ENCODE measurements at places on chromosomes 2 and 18. TPM values are rescaled to one million over a fixed set of nuclear protein-coding genes. Genes with fewer than 3 reads are reported as not detected.

The ZNF516 gene
- total RNA-seq, result 32.5 TPM

The ACMSD gene
- total RNA-seq, result not detected

DNA sequence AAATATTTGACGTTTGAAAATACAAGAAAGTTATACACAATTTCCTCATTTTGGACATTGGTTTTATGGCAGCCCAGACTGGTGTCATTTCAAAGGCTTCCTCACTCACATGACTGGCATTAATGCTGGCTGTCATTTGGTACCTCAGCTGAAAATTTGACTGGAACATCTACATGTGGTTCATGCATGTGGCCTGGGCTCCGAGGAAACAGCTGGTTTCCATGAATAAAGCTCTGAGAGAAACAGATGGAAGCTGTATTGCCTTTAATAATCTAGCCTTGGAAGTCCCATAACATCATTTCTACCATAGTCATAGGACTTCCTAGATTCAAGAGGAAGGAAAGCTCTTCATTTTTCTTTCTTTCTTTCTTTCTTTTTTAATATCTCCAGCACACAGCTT, 42.9 kb upstream of the RIT2 start:
- no peak overlapping the region for H3K27ac ChIP-seq
- H3K4me3 ChIP-seq, result no peak overlapping the region
- DNase-seq, result no peak
- H3K27me3 ChIP-seq, result no peaks in the 10 kb centered on the region
- no peaks in the 10 kb centered on the region for H3K4me1 ChIP-seq
- H3K36me3 ChIP-seq, result no peaks in the 10 kb centered on the region

The FEV gene
- not detected for total RNA-seq

- no peak for DNase-seq
- no peaks in the 10 kb centered on the region for H3K36me3 ChIP-seq
- H3K4me3 ChIP-seq, result no peak overlapping the region
Measured at GRCh38 chr2:17557596-17557995, 17.1 kb downstream of the VSNL1 start.

DNA sequence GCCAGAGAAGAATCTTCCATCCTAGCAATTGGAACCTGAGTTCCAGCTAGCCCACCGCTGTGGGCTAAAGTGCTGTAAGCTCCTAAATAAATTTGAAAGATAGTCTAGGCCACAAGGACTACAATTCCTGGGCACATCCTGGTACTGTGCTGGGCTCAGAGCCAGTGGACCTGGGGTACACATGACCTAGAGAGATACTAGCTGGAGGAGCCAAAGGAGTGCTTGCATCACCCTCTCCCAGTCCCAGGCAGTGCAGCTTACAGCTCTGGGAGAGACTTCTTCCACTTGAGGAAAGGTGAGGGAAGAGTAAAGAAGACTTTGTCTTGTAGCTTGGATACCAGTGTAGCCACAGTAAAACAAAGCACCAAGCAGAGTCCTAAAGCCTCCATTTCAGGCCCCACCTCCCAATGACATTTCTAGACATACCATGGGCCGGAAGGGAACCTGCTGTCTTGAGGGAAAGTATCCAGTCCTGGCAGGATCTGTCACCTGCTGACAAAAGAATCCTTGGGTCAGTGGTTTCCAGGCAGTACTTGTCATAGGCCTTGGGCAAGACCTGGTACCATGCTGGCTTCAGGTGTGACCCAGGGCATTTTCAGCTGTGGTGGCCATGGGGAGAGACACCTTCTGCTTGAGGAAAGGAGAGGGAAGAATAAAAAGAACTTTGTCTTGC, 89.5 kb downstream of the TMEM185B start:
- no peaks in the 10 kb centered on the region for H3K4me1 ChIP-seq
- no peaks in the 10 kb centered on the region for H3K27me3 ChIP-seq

DNA sequence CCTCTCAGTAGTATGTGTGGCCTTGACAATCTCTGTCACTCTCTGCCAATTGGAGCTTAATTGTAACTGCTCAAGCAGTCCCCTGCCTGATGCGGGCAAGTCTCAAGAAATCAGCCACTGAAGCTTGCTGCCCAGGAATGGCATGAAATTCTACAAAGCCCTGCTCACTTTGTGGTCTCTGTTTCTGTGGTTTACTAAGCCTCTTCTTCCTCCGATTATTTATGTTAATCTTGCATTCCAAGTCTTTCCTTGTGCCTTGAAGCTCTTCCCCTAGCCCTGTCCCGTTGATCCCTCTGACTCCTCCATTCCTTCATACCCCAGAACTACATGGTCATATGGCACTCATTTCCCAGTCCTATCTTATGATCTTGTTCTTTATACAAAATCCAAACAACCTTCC, 489.3 kb upstream of the CHST9 start:
- H3K36me3 ChIP-seq, result no peaks in the 10 kb centered on the region
- DNase-seq, result no peak
- no peak overlapping the region for H3K27ac ChIP-seq

The EPB41L3 gene
- 77.2 TPM for total RNA-seq

DNA sequence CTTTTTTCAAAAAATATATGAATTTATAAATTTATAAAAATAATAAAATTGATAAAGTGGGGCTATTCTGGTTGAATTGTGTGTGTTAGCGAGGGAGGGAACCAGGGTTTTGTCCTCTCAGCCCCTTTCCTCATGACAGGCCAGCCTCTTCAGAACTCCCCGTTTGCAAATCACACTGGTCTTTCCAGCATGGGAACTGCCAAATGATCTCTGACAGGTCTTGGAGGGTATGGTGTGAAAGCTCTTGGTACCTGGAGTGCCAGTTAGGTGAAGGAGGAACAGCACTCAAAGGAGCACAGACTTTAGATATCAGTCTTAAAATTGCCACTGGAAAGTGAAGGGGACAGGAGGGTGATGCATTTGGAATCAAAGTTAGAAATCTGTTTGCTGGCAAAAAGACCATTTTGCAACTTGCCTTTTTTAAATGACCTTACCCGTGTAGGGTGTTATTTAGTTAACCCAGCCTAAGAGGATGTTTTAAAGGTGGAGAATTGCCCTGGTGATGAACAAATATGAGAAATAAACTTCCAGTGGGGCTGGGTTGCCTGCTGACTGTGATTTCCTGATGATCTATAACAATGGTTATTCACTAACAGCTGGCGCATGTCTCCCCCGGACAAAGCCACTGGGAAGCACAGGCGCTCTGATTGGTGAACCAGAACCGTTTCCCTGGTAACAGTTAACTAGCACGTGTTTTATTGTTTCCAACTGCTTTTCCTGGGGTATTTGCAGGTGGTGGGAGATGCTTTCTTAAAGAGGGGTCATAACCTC, 85.3 kb upstream of the EFEMP1 start:
- H3K27ac ChIP-seq, result no peak overlapping the region
- no peak overlapping the region for H3K4me3 ChIP-seq
- H3K36me3 ChIP-seq, result no peaks in the 10 kb centered on the region
- no peak for DNase-seq
- peaks cover 7% of the 10 kb centered on the region for H3K4me1 ChIP-seq

The ANTXR1 gene
- 76.4 TPM for total RNA-seq

DNA sequence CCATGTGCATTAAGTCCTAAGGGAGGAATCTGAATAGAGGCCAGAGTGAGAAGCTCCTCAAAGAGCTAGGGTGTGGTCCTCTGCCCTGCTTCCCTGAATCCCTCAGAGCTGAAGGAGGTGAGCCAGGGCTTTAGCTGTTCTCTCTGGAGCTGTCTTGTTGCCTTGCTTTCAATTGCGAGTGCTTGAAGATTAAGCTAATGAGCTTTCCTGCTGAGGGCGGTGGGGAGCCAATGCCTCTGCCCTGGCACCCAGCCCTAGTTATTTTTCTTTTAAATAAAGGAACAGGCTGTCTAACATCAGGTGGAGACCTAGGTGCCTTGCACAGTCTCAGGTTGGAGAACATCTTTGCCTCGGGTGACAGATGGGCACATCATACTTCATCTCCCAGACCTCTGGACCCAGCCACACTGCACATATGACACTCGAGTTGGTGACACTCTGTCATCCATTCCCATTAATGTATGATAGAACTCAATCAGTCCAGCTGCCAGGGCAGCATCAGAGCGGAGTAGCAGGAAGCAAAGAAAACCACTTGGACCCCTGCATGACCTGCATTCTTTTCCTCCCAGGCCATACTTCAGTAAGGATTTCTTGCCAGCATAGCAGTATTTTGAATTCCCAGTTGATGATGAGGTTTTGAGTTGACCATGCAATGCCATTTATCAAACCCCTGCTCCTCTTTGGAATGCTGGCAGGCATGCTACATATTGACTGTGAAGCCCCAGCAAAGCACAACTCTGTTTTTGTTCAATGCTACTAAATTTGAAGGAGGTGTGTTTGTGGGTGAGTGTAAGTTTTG, 292.7 kb downstream of the RNF144A start:
- no peak overlapping the region for H3K4me3 ChIP-seq
- H3K27me3 ChIP-seq, result no peaks in the 10 kb centered on the region
- no peaks in the 10 kb centered on the region for H3K36me3 ChIP-seq
- H3K27ac ChIP-seq, result no peak overlapping the region
- H3K4me1 ChIP-seq, result no peaks in the 10 kb centered on the region
- no peak for DNase-seq

DNA sequence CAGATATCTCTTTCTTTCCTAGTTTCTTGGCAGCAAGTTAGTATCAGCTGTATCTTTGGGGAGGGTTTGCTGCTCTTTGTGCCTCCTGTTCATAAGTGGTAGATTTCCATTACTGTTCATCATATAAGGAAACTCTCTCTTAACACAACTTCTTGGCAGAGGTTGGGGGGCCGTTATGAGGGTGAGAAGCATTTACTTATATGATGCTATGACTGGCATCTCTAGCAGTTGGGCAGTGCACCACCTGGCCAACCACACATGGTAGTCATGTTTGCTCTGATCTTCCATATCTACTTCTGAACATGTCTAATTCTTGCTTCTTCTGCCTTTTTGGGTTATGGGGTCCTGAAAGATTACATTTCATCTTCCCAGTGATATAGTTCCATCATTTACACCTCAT, 282.2 kb downstream of the CYRIA start:
- no peaks in the 10 kb centered on the region for H3K36me3 ChIP-seq
- H3K4me1 ChIP-seq, result no peaks in the 10 kb centered on the region
- H3K27me3 ChIP-seq, result no peaks in the 10 kb centered on the region
- no peak overlapping the region for H3K27ac ChIP-seq

The MTCL1 gene
- total RNA-seq, result 4.5 TPM

DNA sequence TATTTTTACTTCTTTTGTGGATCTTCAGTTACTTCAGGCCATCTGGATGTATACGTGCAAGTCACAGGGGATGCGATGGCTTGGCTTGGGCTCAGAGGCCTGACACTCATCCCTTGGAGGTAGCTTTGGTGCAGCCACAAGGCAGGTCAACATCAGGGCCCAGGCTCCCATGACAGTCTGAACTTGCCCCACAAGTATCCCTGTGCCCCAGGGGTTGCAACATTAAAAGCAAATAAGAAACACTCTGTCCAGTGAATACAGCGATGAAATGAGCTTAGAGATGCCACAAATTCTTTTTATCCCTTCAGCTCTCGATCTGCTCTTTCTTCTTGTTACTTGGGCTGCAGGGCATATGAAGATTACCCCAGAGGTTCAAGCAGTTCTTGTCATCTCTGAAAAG, 13.0 kb upstream of the CXCR1 start:
- H3K36me3 ChIP-seq, result no peaks in the 10 kb centered on the region
- no peak overlapping the region for H3K4me3 ChIP-seq
- H3K27me3 ChIP-seq, result no peaks in the 10 kb centered on the region
- no peak for DNase-seq
- peak overlapping the region; percentile 6 for H3K27ac ChIP-seq

DNA sequence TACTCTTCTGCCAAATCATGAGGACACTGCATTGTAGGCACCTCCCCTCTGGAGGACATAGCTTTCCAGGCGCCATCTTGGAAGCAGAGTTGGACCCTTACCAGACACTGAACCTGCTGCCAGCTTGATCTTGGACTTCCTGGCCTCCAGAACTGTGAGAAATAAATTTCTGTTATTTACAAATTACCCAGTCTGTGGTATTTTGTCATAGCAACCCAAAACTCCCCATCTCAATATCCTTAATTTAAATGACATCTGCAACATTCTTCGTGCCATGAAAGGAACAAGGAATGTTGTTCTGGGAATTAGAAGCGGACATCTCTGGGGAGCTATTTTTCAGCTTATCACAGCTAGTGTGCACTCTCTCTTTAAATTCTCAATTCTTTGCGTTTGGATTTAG, 57.4 kb upstream of the CHRNA1 start:
- H3K4me3 ChIP-seq, result no peak overlapping the region
- H3K4me1 ChIP-seq, result no peaks in the 10 kb centered on the region
- H3K27me3 ChIP-seq, result no peaks in the 10 kb centered on the region
- DNase-seq, result no peak
- no peaks in the 10 kb centered on the region for H3K36me3 ChIP-seq

The KCNK3 gene
- 36.1 TPM for total RNA-seq

GRCh38 chr2:55048508-55049042, 1.7 kb downstream of the RTN4 start:
- peaks cover 51% of the 10 kb centered on the region for H3K4me1 ChIP-seq
- H3K27ac ChIP-seq, result peak overlapping the region; percentile 100
- H3K4me3 ChIP-seq, result peak overlapping the region; percentile 92
- H3K36me3 ChIP-seq, result no peaks in the 10 kb centered on the region

GRCh38 chr2:32852856-32853255, 93.9 kb upstream of the LTBP1 start:
- H3K27ac ChIP-seq, result no peak overlapping the region
- no peak overlapping the region for H3K4me3 ChIP-seq
- no peak for DNase-seq
- no peaks in the 10 kb centered on the region for H3K27me3 ChIP-seq

DNA sequence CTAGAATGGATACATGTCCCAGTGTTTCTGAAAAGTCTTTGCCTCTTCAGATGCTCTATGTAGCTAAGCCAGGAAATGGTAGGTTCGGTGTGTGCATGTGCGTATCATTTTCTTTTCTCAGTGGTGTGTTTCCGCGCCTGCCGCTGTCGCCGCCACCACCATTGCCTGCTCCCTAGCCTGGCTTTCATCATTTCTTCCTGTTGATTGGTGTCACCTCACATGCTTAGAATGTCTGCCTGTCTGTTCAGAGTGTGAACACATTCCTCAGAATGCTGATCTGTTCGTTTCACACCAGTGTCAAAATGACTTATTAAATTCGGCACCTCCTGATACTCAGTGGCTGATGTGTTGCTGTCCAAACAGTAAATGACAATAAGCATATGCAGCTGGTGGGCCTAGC, 255.2 kb upstream of the SPRED2 start:
- DNase-seq, result no peak
- no peaks in the 10 kb centered on the region for H3K36me3 ChIP-seq
- H3K27me3 ChIP-seq, result no peaks in the 10 kb centered on the region
- no peaks in the 10 kb centered on the region for H3K4me1 ChIP-seq
- no peak overlapping the region for H3K27ac ChIP-seq

DNA sequence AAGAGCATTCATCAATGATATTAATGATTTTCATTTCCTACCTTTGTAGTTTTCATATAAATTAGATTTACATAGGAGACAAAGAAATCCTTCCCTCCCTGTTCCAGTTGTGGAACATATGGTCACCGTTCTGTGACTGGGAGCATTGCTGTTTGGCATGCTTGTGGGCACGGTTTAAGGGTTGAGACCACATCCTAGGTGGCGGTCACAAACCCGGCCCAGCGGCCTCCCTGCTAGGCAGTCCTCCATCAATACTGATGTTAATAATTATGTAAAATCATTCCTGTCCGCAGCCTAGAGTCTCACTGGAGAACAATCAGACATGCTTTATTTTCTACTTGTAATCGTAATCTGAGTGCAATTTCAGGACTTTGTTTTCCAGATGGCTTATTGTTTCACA, 117.9 kb downstream of the AGAP1 start:
- no peak overlapping the region for H3K4me3 ChIP-seq
- DNase-seq, result no peak
- H3K36me3 ChIP-seq, result no peaks in the 10 kb centered on the region
- H3K4me1 ChIP-seq, result peaks cover 6% of the 10 kb centered on the region

The ANKRD30B gene
- not detected for total RNA-seq

GRCh38 chr2:222300726-222301052, 1.9 kb upstream of the PAX3 start:
- H3K4me1 ChIP-seq, result peaks cover 40% of the 10 kb centered on the region
- H3K27me3 ChIP-seq, result peaks cover 2% of the 10 kb centered on the region
- no peak overlapping the region for H3K4me3 ChIP-seq

GRCh38 chr2:19349911-19350677, 8.3 kb downstream of the OSR1 start:
- no peaks in the 10 kb centered on the region for H3K36me3 ChIP-seq
- no peak overlapping the region for H3K27ac ChIP-seq
- peak overlapping the region; percentile 34 for H3K4me3 ChIP-seq
